Cardiac fibroblast (primary cell): ENCODE measurements at places on chromosomes 11 and 22.

- DNase-seq: no peak
Measured at GRCh38 chr22:16970446-16970845, 37.6 kb downstream of the GAB4 start.

DNA sequence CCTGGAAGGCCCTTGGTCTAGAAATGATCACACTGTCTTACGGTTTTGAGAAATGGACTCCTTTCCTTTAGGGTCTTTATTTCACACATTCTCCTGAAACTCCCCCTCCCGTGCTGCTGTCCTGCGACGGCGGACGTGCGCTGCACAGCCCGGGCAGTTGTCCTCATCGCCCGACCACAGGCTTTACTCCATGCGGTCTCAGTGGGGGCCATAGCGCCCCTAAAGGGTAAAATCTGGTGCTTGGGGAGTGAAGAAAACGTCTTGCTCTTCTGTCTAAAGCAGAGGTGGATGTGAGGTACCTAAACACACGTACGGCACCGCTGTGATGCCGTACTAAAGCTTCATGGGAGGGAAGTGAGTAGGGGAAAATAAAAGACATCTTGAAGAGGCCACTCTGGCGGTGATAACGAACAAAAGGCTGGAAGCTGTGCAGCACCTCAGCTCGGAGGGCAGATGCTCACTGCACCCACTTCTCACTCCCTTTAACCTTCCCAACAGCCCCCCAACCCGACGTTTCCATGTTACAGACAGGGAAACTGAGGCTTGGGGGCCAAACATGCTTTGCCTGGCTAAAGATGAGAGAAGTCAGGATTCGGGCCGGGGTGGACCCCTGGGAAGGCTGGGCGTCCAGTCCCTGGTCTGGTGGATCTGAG lies 22.6 kb downstream of the MPPED1 start:
- no peak for DNase-seq

- no peak for DNase-seq
Measured at GRCh38 chr22:31626427-31627150, 35.4 kb downstream of the PISD start.

GRCh38 chr22:31199187-31199586 lies 12.9 kb upstream of the LIMK2 start:
- DNase-seq: no peak

DNA sequence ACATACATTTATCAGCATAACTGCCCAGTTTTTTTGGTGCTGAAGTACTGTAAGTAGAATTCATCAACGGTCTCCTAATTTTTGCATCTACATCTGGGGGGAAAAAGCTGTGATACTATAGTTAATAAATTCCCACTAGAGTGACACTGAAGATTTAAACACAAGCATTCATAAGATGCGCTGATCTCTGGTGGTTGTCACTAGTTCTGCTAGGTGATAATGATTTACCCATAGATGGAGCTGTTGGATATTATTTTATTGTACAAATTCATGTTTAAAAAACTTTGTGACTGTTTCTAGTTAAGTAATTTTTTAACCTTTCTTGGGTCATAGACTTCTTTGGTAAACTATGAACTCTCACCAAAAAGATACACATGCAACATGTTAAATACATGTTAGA lies 106.6 kb downstream of the EMSY start:
- peak; percentile 43 for DNase-seq

GRCh38 chr22:48161298-48161697 lies 1398.8 kb downstream of the TBC1D22A start:
- no peak for DNase-seq

DNA sequence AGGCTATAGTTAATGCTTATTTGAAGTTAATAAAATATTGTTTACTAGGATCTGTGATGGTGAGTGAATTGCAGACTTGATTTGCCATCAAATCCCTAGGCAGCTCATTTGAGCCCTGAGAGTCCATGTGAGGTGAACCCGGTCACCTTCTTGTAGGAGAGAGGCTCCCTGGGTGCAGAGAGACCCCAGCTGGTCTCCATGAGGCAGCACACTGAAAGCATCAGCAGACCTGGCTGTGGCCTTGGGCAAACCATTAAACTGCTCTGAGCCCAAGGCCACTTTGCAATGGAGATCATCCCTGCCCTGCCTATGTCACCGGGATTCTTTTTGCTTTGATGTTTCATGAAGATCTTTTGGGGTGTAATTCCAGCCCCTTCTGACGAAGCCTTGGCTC lies 125.2 kb downstream of the MICAL2 start:
- peak; percentile 40 for DNase-seq

GRCh38 chr11:62445314-62445740 lies 26.5 kb downstream of the SCGB1A1 start:
- peak; percentile 95 for DNase-seq

DNA sequence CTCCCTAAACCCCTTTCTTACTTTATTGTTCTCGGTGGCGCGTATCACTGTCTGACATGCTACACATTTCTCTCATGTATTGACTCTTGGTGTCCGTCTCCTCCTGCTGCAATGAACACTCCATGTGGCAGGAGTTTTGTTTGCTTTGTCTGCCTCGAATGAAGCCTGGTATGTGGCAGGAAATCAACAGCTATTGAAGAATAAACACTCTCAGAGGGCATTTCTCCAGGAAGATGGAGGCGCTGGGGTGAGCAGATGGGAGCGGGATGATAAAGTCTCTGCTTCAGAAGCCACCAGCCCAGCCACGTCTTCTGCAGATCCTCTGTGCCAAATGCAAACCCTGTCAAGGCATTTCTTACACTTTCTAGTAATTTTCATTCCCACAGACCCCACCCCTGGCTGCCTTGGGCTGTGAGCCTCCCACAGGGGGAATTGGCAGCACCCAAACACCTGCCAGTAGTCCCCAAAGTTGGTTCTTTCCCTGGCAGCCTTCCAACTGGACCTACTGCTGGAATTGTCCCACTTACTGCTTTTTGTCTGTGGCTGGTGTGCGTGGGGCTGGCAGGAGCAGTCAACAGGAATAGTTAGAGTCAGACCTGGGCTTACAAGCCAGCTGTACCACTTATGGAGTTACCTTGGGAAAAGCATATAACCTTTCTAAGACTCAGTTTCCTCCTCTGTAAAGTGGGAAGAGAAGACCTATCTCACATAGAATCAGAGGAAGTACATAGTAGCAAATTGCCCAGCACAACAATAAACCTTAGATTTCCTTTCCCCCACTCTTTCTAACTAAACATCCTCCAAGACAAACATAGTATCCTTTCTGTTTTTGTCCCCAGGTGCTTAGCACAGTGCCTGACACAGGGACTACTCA lies 13.3 kb upstream of the IL10RA start:
- no peak for DNase-seq

- no peak for DNase-seq
Measured at GRCh38 chr11:45294499-45294898, 8.4 kb upstream of the SYT13 start.
